SHP77 treated with DMSO at 0.1 percent for 48 hours (cell line): ENCODE measurements at places on chromosomes 5 and 9.

DNA sequence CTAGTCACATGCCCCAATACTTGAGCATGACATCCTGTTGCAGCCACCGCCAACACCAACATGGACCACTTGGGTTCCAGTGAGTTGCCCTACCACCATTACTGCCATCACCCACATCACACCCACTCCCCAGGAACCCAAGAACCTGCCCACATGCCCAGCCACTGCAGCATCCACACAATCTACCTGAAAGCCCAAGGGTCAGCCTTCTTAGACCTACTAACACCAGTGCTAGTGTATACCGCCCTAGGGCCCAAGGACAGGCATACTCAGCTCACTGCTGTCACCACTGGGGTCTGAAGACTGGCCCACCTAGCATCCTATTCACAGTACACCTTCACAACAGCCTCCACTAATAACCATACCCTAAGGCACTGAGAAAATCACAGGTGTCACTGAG lies 82.0 kb downstream of the SYK start:
- no peak for DNase-seq

GRCh38 chr9:86079421-86079831 lies 19.9 kb downstream of the GOLM1 start:
- no peak for DNase-seq

- no peak for DNase-seq
These were observed 496 bp downstream of the CXCL14 start for GRCh38 chr5:135578305-135578684.

- no peak for DNase-seq
These were observed 118.0 kb downstream of the SLF1 start for GRCh38 chr5:94736498-94736897.

DNA sequence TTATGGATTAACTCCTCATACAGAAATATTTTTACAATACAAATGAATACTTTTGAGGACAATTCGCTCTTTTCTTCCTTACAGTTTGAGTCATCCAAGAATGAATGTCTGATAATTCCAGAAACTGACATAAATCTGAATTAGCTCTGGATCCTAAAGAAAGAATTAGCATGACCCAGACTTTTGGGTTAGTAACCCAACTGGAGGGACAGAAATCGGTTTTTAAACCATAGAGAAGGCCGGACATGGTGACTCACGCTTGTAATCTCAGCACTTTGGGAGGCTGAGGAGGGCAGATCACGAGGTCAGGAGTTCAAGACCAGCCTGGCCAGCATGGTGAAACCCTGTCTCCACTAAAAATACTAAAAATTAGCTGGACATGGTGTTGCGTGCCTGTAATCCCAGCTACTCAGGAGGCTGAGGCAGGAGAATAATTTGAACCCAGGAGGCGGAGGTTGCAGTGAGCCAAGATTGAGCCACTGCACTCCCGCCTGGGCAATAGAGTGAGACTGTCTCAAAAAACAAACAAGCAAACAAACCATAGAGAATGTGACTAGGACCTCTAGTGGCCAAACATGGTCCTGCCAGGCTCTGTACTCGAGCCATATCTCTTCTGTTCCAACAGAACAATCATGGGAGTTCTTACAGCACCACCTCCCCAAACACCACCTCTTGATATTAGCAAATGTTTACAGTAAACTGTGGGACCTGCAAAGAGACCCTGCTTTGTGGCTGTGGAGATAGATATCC lies 44.8 kb downstream of the LURAP1L start:
- no peak for DNase-seq

GRCh38 chr5:57441557-57441956 lies 41.1 kb downstream of the ACTBL2 start:
- DNase-seq: no peak

DNA sequence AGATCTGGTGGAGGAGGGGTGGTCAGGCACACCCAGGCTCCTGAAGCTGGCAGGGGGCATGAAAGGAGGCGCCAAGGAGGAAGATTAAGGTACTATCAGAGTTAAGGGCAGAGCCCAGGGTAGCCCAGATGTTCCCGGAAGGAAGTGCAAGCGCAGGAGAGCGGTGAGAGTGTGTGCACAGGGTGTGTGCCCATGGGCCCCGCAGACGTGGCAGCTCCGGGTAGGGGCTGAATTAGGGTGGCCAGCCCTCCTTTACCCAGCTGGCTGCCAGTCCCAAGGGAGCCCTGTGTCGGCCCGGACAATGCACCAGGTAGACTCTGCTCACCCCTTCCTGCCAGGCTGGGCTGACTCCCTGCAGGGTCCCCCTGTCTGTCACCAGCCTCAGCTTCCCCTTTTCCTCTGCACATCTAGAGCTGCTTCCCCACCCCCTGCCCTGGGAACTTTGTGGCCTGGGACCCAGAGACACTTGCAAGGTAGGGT lies at the start of gene SMIM33:
SMIM33 (plus strand) TSS at position 184 of the 480 bp plus-strand sequence; CDS start at position 302, 118 bp downstream.
- DNase-seq: no peak
